ENCODE measurements at places on chromosomes 7 and 10. TPM values are rescaled to one million over a fixed set of nuclear protein-coding genes. Genes with fewer than 3 reads are reported as not detected.

DNA sequence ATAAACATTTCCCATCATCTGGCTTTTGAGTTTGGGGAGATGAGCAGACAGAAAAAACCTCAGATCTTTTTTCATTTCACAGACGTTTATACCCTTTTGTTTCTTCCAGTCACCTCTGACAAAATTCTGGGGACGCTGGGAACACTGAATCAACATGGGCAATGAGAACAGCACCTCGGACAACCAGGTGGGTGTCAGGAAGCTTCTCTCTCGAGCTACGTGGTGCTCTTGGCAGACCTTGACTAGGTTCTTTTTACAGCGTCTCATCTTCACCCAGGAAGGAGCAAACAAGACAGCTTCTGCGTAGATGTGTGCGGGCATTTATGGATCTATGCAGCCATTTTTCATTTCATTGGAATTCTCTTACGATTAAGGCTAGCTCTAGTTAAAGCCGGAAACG is 32.9 kb downstream of the TACC2 start:
- DNase-seq = no peak

DNA sequence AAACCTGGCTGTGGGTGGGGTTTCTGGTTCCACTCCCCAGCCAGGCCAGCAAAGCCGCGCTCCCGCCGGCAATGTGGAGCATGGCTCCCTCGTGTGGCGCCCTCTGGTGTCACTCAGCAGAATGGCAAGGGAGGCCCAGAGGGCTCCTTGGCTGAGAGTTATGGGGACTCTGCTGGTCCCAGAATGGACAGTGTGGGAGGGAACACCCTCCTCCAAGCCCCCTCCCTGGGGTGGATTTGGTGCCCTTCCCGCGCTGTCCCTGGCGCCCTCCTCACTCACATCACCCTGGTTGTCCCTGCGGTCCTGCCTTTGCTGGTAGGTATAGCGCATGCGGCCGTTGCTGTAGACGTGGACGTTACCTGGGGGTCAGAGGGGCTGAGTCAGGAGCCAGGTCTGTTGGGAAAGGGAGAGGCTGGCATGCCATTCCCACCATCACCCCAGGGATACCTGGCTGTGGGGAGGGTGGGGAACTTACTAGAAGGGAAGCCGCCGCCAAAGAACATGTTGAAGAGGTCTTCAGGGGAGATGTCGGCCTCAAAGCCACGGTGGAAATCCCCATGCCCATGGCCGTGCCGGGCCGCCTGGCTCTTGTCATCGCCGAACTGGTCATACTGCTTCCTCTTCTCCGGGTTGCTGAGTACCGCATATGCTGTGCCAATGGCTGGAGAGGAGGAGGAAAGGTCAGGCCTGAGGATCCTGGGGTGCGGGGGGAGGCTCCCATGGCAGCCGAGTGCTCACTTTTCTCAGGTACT is 14.0 kb downstream of the DNAJB12 start:
- peak; percentile 78 for DNase-seq

DNA sequence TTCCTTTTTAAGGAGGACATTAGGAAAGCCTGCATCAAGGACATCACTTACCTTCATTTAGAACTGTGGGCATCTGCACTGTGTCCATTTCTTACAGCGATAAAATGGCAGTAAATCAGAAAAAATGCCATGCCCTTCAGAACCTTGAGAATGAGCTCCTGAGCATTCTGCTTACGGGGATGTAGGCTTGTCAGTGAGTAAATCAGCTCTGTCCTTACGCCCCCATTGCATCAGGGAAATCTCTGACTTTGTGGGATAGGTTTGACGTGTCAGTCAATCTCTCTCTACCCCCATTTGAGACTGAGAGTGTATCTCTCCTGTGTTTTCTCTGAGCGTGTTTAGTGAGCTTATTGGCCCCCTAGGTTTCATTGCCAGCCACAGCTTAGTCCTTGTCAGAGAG is 837.1 kb downstream of the LRMDA start:
- DNase-seq = no peak

DNA sequence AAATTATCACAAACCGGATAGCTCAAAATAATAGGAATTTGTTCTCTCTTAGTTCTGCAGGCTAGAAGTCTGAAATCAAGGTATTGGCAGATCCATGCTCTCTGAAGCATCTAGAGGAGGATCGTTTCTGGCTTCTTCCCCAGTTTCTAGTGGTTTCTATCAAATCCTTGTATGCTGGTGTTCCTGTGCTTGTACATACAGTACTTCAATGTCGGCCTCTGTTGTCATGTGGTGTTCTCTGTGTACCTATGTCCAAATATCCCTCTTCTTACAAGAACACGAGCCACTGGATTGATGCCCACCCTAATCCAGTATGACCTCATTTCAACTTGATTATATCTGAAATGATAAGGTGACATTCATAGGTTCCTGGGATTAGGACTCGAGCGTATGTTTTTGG is 9.8 kb upstream of the TAX1BP1 start:
- DNase-seq = no peak

GRCh38 chr10:79269443-79269842 is 77.8 kb upstream of the PPIF start:
- peak; percentile 95 for DNase-seq

Gene ZNF804B
- polyA plus RNA-seq = not detected

Gene RAB19
- 0.75 TPM for polyA plus RNA-seq

DNA sequence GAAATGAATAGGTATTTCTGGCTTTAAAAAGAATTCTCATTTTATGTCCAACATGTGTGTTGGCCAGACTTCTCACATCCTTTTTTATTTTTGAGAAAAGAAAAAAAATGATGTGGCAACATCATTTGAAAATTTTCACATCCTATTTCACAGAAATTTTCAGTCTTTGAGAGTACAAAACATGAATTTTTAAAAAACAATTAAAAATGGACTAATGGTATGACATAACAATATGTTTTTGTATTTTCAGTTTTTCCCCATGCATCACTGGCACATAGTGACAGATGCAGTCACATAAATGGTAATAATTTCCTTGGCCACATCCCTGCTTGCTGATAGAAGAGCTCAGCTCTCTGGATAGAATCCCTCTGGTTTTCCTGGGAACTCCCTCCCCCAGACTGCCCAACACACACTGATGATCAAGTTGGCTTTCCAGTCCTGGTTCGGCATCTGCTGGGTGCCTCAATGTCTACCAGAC is 188.5 kb upstream of the AGR3 start:
- no peak for DNase-seq

Gene NDUFA5
- 75.2 TPM for polyA plus RNA-seq

- no peak for DNase-seq
Measured at GRCh38 chr7:25652366-25652765, 424.1 kb upstream of the NPVF start.

Gene IL6
- 1.6 TPM for polyA plus RNA-seq

Gene SFXN2
- 5.7 TPM for polyA plus RNA-seq

- no peak for DNase-seq
Measured at GRCh38 chr7:88312061-88312663, 5.5 kb upstream of the STEAP4 start.

GRCh38 chr10:37566332-37566731 is 291.1 kb downstream of the ZNF248 start:
- DNase-seq = no peak

GRCh38 chr7:31492086-31492485 is 21.8 kb upstream of the ITPRID1 start:
- DNase-seq = no peak

DNA sequence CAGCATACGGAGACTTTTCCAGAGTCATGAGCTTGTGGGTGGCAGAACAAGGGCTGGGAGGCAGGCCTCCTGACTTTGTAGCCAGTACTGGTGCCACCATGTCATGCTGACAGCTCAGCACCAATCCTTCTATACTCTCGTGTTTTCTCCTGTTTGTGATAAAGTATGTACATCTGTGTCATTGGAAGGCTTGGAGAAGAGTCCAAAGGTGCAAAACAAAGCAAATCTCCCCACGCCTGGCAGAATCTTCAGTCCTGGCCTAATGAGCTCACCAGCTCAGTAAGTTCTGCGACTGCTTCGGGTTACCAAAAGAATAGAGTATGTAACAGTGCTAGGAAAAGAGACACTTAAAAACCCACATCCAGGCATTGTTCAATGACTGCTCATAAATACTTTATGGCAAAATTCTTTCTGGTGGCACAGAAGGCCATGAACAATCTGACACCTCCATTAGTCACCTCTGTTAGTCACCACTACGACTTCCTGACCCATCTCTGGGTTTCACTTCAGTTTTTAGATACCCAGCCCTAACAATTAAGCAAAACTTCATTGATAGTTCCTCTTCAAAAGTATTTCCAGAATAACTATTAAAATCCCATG is 24.5 kb downstream of the STEAP1 start:
- no peak for DNase-seq

Gene KNDC1
- 12.0 TPM for polyA plus RNA-seq
